DMS79 treated with DMSO at 0.1 percent for 48 hours (cell line): ENCODE measurements at places on chromosomes 7 and 10.
A peak's percentile ranks its signal among the peaks of the same experiment; 100 is the strongest.

DNA sequence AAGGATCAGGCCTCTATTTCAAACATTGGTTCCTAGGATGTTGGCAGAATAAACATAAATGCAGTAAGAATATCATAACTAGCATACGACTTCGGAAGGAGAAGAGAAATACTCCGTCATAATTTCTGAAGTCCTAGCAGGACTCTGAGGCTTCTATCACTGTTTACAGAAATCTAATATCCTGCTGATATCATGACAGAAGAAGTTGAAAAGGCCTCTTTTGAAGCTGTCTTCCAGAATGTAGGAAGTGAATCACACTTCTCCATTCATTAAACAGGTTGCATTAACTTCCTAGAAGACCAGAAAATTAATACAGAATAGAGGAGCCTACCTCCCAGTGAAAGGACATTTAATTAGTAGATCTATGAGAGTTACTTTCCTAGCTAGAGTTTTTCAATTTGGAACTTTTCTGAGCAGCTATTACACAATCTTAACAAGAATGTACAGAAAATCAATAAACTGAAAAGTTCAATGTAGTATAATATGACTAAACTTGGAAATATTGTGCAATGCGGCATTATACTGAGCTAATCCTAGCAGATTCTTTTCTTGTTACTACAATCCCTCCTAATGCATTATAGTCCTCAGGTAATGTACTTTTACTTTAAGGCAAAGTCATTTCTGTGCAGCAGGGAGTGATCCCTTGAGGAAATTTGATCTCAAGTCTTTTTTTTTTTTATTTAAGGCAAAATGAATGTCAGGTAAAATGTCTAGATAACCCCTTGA lies 622.6 kb upstream of the CELF2 start:
- no peak for DNase-seq

DNA sequence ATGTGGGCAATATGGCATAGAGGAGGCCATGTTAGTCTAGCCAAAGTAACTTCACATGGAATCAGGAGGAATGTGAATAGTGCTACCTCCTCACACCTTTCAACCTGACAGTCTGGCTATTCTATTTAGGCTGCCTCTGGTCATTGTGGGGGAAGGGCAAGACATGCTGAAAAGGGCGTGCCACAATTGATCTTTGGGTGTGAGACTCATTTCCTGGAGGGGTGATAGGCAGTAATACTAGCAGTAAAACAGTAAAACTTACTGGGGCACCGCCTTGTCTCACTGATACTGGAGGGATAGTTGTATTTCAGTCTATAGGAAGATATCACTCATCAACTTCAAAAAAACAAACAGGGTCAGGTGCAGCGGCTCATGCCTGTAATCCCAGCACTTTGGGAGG lies 88.7 kb downstream of the TMEM168 start:
- DNase-seq: no peak

DNA sequence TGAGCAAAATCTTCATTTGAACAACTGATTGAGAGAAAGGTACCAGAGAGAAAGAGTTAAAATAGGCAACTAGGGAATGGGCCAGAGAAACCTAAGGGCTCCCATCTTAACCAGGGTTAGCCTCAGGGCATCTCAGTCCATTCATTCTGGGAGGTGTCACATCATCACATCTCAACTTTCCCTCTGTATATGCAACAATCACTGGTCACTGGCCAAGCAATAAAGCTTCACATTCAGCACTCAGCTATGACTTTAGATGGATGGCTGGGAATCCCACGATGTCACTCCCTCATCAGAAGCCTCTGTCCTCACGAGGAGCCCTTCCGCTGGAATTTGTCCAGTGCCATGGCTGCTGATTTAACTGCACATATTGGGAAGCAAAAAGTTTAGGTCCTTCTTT lies 172.1 kb upstream of the MGMT start:
- no peak for DNase-seq

GRCh38 chr10:78341953-78342614 lies 308.4 kb downstream of the RPS24 start:
- no peak for DNase-seq

DNA sequence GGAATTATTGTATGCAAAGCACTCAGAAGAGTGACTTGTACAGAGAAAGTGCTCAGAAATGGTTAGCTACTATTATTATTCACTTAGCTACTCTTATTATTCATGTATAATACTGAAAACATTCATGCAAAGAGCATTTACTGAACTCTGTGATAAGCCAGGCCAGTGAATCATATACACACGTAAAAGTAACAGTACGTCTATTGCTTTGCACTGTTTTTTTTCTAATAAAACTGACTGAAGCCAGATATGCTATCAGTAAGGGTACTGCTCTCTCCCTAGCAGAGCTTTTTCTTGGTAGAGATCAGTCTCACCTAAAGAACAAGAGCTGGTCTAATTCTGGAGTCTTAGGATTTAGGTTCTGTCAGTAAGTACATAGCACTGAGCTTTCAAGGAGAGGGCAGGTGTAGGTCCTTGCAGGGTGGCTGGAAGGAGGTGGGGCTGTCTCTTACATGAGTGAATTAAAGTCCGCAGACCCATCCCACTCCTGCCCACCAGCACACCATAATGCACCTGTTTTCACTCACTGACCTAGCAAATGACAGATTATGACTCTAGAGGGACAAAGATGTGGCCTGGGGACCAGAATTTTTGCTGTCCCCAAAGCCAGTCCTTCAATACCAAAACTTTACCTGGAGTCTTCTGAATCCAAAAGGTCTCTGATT lies 145.9 kb downstream of the ARID5B start:
- no peak for DNase-seq

GRCh38 chr7:140284062-140284461 lies 107.3 kb upstream of the KDM7A start:
- no peak for DNase-seq

DNA sequence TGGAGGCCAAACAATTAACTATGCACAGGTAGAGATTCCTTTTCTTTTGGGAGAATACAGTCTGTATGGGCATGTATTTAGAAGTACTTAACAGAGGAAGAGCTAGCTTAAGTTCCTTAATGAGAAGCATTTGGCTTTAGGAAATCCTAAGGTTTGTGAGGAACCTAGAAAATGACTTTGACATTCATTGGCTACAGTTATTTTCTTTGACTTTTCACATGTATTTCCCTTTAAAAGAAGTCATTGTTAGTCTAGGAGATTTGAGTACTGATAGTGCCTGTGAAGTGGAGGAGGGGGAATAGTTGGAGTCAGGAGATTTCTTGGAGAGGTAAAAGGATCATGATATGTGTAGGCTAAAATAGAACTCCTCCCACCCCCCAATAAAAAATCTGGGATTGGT lies 3.6 kb downstream of the HELLS start:
- no peak for DNase-seq

- DNase-seq: no peak
Measured at GRCh38 chr7:41834805-41835694, 132.2 kb upstream of the INHBA start.

DNA sequence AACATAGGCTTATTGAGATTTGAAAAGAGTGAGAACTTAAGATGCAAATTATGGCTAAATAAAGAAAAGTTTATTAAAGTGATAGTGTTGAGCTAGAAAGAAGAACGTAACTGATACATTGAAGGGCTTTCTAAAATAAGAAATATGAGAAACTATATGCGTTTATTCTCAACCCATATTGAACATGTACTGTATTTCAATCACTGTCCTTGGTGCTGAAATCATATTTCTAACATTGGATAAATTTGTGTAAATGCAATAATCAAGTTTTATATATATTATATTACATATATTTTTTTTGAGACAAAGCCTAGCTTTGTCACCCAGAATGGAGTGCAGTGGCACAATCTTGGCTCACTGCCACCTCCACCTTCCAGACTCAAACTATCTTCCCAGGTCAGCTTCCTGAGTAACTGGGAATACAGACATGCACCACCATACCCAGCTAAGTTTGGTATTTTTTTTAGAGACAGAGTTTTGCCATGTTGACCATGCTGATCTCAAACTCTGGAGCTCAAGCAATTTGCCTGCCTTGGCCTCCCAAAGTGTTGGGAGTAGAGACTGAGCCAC lies 1065.8 kb downstream of the REEP3 start:
- DNase-seq: no peak

DNA sequence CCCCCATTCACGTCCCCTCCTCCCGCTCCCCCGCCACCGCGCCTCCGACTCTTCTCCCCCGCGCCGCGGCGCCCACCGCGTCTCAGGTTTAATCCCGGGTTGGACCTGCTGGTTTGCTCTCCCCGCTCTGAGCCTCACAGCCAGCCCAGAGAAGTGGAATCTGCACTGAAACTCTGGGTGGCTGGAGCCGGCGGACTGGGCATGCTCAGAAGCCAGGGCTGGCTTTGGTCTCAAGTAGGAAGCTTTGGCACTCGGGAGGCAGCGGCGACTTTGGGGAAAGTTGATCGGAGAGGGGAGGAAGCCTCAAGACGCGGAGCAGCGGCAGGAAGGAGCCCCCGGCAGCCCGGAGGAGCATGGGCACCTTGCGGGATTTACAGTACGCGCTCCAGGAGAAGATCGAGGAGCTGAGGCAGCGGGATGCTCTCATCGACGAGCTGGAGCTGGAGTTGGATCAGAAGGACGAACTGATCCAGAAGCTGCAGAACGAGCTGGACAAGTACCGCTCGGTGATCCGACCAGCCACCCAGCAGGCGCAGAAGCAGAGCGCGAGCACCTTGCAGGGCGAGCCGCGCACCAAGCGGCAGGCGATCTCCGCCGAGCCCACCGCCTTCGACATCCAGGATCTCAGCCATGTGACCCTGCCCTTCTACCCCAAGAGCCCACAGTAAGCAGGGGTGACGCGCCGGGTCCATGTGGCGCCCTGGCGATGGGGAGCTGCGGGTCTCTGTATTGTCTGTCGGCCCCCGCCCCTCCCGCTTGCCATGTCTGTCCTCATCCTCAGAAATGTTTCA lies at the start of gene PRKG1:
TSS of gene PRKG1 (plus strand) at position 250 of the 791 bp plus-strand sequence.
- peak; percentile 1 for DNase-seq

DNA sequence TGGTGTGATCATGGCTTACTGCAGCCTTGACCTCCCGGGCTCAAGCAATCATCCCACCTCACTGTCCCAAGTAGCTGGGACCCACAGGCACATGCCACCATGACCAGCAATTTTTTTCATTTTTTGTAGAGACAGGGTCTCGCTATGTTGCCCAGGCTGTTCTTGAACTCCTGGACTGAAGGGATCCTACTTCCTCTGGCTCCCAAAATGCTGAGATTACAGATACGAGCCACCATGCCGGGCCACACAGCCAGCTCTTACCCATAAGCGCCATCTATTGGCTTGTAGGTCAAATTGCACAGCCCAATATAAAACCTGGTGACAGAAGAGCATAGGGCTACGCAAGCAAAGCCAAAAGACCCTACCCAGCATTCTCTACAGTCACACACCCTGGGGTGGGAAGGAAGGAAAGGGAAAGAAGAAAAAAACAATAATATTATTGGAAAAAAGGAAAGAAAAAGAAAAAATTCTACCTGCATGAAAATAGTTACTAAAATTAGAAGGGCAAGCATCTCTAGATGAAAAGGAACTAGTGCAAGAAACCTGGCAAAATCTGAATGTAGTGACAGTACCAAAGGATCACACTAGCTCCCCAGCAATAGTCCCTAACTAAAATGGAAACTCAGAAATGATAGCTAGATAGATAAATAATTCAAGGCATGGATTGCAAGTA lies 29.4 kb upstream of the AMPH start:
- DNase-seq: no peak

GRCh38 chr7:155228459-155228845 lies 69.2 kb upstream of the INSIG1 start:
- DNase-seq: no peak

DNA sequence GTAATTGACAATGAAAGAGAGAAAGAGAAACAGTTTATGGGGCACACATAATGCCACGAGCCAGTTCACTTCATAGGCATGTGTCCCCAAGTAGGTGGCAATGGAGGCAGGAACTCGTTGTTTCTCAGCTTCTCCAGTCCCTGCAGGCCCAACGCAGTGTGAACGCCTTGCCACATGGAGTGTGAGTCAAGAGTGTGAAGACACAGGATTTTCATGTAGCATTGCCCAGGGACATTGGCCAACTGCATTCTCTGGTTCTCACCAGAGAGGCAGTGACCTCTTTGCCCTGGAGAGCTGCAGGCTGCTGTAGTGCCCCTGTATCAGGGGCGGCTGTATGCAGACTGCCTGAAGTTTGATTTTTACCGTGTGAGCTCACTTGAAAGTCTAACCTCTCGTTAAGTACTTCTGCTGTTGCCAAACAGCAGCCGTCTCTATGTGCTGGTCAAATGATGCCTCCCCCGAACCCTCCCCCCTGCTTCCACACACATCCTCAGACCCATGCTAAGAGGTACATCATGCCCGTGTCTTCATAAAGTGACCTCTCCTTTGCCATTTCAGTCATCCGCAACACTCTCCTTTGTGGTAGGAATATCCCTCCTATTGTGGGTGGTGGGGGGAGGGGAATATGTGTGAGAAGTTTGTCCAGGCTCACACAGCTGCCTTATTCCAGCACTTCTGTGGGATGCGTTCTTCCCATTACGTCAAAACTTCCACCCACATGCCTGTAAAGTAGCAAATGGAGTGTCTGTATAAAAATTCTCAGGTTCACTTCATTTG lies 12.7 kb downstream of the LRRC18 start:
- no peak for DNase-seq

GRCh38 chr7:86908948-86909347 lies 150.5 kb downstream of the ELAPOR2 start:
- no peak for DNase-seq

- peak; percentile 20 for DNase-seq
Measured at GRCh38 chr7:18866359-18867036, 250.9 kb downstream of the TWIST1 start.

DNA sequence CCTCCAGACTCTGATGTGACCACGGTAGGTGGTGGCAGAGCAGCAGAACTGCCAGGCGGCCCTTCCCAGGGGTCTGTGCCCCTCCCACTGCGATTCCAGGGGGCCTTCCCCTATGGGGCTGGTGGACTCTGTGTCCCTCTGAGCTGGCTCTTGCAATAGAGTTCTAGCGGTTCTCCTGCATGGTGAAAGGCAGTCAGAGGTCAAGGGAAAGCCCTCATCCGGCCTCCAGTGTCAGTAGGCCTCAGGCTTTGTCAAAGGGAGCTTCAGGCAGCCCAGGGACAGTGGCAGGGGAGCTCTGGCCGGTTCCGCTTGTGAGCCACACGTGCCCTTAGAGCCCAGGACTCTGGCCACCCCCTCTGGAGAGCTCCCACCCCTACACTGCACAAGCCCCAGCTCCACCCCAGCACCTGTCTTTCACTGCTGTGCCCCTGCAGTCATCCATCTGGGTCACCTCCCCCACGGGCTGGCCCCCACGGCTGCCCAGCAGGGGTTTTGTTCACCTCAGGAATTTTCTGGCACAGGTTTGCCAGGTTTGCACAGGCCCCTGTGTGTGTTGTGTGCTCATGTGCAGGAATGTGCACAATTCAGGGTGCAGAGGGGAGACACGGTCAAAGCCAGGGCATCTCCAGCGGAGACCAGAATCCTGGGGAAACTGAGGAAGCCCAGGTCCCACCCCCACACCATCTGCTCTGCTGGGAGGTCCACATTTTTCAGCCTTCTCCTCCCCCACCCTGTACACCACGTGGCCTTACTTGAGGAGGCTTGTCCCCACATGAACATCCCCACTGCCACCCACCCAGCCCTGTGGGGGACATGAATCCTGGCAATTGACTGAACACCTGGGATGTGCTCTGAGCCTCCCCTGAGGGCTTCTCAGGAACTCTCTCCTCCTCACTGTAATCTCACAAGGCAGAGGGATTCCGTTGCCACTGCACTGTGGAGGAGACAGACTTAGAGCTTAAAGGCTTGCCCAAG lies 23.8 kb downstream of the C10orf105 start:
- no peak for DNase-seq
